ENCODE measurements at places on chromosomes 2 and 18.

DNA sequence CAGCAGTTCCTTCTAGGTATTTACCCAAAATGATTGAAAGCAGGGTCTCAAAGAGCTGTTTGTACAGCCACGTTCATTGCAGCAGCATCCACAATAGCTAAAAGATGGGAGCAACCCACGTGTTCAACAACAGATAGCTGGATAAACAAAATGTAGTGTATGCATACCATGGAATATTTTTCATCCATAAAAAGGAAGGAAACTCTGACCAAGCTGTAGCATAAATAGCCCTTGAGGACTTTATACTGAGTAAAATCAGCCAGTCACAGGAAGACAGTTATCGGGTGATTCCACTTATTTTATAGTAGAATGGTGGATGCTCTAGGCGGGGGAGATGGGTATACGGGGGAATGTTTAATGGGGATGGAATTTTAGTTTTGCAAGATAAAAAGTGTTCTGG lies 7.5 kb downstream of the TRAPPC12 start:
- DNase-seq: no peak

GRCh38 chr2:186884587-186884986 lies 35.6 kb upstream of the ZSWIM2 start:
- DNase-seq: no peak

- peak; percentile 59 for DNase-seq
Observed at GRCh38 chr2:9211496-9211895, 4.9 kb downstream of the ASAP2 start.

GRCh38 chr18:48949050-48949605 lies 1.6 kb downstream of the SMAD7 start:
- no peak for DNase-seq

DNA sequence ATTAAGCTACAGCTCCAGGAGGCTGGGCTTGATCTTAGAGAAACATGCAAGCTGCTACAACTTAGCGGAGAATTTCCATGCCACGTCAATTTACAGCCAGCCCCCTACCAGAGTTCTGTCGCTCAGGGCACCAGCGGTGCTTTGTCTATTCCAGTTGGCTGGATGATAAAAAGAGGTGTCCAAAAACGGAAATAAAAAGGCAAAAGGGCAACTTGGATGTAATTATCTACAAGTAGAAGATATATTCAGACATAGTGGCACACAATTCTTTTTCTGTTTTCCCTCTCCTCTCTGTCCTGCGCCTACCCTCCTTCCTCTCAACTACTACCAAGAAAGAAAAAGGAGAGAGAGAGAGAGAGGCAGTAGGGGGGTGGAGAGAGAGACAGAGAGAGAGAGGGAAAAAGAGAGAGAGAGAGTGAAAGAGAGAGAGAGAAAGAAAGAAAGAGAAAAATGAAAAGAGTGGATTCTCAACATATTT lies 363 bp upstream of the RFTN2 start:
- DNase-seq: peak; percentile 67

GRCh38 chr2:40373111-40373510 lies 78.8 kb downstream of the SLC8A1 start:
- DNase-seq: no peak

GRCh38 chr2:21793461-21793860 lies 669.7 kb downstream of the TDRD15 start:
- no peak for DNase-seq

- DNase-seq: no peak
Observed at GRCh38 chr2:25044990-25045389, 3.1 kb downstream of the EFR3B start.

DNA sequence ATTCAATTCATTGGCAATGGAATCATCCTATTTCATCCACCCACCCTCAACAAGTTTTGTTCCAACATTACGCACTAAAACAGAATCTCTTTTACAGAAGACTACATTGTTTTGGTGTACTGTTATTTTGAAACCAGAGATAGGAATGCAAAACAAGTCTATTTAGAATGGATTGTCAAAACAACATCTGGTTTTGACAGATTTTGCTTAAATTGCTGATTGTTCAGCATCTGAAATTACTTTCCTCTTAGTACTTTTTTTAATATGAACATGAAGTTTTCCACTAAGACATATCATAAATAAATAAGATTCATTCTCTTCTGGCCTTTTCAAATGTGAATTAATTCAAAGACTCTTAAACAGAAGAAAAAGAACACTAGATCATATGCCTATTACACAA lies 323.9 kb upstream of the TFPI start:
- no peak for DNase-seq

DNA sequence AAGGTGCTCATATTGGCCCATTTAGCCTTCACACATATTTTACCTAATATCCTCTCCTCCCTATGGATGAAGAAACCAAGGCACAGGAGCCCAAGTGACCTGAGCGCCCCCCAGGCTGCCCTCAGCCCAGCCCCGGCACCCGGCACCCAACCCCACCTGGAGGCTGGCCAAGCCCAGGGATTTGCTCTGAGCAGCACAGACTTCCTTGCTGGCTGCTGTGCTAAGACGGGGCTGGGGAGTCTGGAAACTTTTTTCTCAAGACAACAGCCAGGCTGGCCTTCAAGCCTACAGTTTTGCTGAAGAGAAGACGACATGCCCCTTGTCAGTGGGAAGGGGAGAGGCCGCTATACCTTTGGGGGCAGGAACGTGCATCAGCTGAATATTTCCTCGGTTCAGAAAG lies 52.7 kb upstream of the LAMA1 start:
- DNase-seq: no peak

DNA sequence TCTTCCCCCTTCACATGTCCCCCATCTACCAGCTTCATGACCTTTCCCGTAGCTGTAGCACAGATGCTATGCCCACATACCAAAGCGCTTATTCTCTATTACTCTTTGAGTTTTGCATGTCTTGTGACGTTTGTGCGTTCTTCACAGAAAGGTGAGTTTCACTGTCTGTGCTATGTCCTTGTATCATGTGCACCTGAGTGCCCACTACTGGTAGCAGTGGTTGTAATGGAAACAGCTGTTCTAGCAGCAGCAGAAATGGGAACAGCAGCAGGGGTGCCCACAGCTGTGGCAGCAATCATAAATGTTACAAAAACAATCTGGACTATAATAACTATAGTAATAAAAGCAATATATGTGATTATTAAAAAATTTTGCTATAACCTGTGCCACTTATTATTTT lies 127.1 kb downstream of the STK39 start:
- no peak for DNase-seq

- no peak for DNase-seq
Observed at GRCh38 chr2:38653380-38653714, 12.6 kb upstream of the GALM start.

DNA sequence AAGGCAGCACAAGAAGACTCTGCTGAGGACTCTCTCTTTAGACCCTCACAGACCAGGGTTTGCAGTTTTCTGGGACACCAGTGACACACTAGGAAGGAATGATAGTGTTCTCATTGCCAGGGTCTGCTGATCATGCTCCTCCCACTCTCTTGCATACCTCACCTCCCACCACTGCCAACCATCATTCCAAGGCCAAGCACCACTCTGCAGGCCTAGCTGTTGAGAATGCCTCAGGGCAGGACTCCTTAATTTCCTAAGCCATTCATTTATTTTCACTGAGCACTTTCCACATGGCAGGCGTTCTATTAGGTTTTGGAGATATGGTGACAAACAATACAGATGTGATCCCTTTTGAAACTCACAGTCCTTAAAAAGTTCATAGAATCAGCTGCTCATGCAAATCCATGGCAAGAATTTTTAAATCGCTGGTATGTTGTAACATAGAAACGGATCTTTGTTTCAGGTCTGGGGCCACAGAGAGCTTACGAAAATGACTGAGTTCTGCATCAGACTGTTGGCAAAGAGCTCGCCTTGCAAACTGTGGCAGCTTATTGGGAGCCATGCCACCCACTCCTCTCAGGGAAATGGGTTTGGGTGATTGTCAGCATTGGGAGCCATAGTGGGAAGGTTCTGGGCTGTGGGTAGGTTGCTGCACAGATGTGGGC lies 78.5 kb downstream of the XDH start:
- peak; percentile 89 for DNase-seq

GRCh38 chr2:240644859-240645301 lies 19.6 kb downstream of the GPR35 start:
- no peak for DNase-seq

DNA sequence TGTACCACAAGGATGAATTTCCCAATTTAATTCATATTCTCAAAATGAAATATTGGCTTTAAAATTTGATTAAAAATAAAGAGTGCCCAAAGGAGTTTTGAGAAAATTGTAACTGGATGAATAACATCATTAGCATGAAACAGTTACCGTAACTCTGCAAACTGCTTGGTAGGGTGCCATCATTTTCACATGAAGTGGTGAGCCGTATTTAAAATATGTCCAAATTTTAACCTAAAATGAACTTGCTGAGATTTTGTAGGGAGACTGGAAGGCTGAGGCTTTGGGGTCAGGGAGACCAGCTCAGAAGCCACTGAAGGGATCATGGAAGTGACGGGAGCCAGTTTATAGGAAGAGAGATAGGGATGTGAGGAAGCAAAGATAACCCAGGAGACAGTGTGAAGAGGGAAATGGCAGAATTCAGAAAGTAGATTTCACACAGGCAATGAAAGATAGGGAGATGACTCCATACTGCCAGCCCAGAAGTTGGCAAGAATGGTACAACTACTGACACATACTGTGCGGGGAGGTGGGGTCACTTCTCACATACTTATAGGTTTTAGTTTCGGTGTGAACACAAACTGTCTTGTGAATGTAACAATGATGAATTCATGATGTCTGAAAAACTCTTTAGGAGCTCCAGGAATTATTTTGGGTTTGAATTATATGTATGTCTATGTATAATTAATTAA lies 53.8 kb downstream of the EFEMP1 start:
- peak; percentile 82 for DNase-seq

GRCh38 chr2:43622931-43623451 lies 14.1 kb upstream of the PLEKHH2 start:
- DNase-seq: no peak

GRCh38 chr2:229815858-229816257 lies 101.5 kb upstream of the DNER start:
- peak; percentile 31 for DNase-seq

DNA sequence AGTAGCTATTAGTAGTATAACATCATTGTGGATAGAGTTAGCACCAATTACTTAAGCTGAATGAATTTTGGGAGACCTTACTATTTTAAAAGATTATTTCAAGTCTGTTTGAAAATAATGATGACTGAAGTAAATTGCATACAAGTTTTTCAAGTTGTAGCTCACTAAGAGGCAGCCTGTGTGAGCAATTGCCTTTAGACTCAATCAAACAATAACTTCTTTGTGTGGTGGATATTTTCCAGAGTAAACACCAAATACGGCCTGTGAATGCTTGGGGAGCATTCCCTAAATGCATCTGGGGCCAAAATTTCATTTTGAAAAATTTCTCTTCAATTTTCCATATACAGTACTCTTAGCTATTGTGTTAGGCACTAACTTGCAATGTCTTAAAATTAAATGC lies 7.9 kb downstream of the SERPINB12 start:
- DNase-seq: no peak

DNA sequence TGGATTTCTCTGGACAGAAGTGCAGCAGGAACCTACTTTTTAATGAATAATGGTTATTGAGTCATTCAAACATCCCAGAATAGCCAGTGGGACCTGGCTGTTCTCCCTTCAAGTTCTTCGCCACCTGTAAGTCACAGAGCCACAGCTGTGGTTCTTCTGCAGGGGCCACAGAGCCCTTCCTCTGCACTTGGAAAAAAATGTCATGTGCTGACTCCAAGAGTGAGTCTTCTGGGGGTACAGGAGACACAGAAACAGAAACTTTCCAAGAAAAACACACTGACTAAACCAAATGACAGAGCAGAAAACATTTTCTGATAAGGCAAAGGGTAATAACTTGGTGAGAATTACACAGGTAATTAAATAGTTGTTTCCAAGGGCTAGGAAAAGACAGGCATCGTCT lies 68.7 kb upstream of the FN1 start:
- DNase-seq: peak; percentile 38

- DNase-seq: no peak
Observed at GRCh38 chr2:208256192-208256782, 1.4 kb upstream of the IDH1 start.

- DNase-seq: peak; percentile 86
Observed at GRCh38 chr2:121075006-121075551, 209.9 kb downstream of the TFCP2L1 start.

GRCh38 chr2:46707909-46708308 lies 207.7 kb downstream of the MCFD2 start:
- no peak for DNase-seq

- DNase-seq: no peak
Observed at GRCh38 chr18:79275461-79275860, 120.3 kb upstream of the NFATC1 start.

- DNase-seq: no peak
Observed at GRCh38 chr2:64533882-64534281, 9.8 kb downstream of the AFTPH start.

DNA sequence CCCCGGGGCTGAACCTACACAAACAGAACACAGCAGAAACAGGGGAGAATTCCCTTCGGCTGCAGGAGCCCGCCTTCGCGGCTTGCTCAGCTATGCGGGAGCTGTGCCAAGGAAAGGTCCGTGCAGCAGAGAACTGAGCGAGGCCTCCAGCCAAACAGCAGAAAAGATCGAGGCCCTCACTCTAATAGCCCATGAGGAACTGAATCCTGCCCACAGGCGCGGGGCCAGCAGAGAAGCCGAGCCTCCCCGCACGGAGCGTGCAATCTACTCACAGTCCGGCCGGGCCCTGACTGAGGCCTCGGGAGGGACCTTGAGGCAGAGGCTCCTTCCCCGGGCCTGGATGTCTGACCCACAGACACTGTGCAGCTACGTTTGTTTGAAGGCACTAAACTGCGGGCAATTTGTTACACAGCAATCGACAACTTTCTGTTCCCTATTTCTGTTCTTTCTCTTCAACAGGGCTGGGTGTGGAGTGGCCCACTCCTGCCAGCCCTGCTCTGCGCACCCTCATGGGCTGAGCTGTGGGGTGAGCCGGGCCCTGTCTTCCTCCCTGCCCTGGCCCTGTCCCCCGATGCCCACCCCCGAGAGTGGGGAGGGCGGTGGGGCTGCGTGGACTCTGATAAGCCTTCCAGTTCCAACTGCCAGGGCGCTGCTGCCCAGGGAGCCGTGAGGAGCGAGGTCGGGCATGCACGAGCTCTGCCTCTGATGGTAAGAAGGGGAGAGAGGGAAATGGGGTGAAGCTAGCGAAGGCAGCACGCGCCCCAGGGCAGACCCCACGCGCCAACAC lies 13.7 kb downstream of the HES6 start:
- peak; percentile 51 for DNase-seq

All from fibroblast of the aortic adventitia (primary cell).